ENCODE measurements at places on chromosomes 7 and 10.

GRCh38 chr7:50832744-50833143, 50.0 kb upstream of the GRB10 start:
- peak; percentile 93 for DNase-seq

DNA sequence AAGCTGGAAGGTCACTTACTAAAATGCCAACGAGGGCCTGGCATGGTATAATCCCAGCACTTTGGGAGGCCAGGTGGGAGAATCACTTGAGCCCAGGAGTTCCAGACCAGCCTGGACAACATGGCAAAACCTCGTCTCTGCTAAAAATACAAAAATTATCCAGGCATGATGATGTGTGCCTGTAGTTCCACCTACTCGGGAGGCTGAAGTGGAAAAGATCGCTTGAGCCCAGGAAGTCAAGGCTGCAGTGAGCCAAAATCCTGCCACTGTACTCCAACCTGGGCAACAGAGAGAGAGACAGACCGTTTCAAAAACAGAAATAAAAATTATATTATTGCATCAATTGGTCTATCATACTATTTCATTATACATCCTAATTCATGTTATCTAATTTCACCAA, 18.1 kb upstream of the FAM53B start:
- DNase-seq: no peak

- DNase-seq: no peak
These were observed 86.3 kb upstream of the PIK3CG start for GRCh38 chr7:106778656-106779250.

DNA sequence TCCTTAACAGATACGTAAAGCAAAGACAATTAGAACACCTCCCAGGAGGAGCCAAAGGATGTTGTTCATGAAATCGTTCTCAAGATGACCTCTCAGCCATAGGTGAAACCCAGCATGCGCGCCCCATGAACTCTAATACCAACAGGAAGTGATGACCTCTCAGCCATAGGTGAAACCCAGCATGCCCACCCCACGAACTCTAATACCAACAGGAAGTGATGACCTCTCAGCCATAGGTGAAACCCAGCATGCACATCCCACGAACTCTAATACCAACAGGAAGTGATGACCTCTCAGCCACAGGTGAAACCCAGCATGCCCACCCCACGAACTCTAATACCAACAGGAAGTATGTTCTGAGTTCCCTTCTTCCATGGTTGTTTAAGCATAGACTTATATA, 205.2 kb upstream of the ADARB2 start:
- DNase-seq: no peak

GRCh38 chr7:47648275-47648925, 66.5 kb upstream of the TNS3 start:
- no peak for DNase-seq

GRCh38 chr7:151366166-151366879, 24.7 kb downstream of the NUB1 start:
- no peak for DNase-seq

- DNase-seq: no peak
These were observed 701.4 kb downstream of the PHTF2 start for GRCh38 chr7:78499971-78500370.

GRCh38 chr7:155543926-155544325, 2.4 kb downstream of the CNPY1 start:
- DNase-seq: no peak

- peak; percentile 36 for DNase-seq
These were observed 99.8 kb downstream of the SND1 start for GRCh38 chr7:127751490-127752448.

- no peak for DNase-seq
These were observed 3.2 kb upstream of the MRPS24 start for GRCh38 chr7:43872406-43873110.

DNA sequence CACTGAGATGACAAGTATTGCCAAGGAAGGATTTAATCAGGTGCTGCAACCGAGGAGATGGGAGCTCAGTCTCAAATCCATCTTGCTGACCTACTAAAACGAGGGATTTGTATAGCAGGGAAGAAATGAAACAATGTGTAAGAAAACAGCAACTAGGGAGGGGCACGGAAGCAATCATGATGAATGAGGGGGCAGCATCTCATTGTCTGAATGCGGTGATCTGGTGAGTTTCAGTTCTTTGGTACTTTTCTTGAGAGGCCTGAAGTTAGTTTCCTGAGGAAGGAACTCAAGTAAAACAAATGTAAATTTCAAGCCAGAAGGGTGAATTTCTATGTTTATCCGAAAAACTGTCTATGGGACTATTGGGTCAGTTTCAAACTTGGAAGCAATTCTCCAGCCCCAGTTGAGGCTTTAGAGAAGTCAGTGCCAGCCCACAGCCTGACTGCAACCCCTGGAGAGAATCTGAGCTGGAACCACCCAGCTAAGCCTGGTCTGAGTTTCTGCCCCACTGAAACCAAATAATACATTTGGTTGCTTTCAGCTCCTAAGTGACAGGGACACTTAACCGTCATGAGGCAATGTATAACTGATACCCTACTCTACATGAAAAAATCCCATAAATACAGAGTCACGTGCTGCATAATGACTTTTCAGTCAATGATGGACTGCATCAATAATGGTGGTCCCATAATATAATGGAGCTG, 45.8 kb upstream of the TNS3 start:
- no peak for DNase-seq

- DNase-seq: no peak
These were observed 141.9 kb upstream of the MKI67 start for GRCh38 chr10:128268015-128268722.

GRCh38 chr7:44580945-44581878, 819 bp downstream of the TMED4 start:
- DNase-seq: peak; percentile 50

- no peak for DNase-seq
These were observed 12.1 kb upstream of the CPA2 start for GRCh38 chr7:130254555-130254954.

DNA sequence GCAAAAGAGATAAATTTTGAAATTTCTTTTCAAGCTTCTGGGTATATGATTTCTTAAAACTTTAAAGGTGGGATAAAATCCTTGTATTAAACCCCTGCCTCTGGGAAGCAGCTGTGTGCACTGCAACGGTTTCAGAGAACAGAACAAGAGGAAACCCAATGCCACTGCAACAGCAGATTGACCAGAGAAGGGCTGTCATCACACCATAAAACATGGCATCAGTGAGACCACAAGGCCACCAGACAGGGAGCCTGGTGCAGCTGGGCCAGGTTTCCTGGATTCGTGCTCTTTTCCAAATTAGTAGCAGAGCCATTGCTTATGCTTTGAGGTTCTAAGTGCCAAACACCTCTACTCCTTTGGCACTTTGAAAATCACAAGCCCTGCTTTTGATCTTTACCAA, 152.4 kb downstream of the PRPF18 start:
- DNase-seq: no peak

DNA sequence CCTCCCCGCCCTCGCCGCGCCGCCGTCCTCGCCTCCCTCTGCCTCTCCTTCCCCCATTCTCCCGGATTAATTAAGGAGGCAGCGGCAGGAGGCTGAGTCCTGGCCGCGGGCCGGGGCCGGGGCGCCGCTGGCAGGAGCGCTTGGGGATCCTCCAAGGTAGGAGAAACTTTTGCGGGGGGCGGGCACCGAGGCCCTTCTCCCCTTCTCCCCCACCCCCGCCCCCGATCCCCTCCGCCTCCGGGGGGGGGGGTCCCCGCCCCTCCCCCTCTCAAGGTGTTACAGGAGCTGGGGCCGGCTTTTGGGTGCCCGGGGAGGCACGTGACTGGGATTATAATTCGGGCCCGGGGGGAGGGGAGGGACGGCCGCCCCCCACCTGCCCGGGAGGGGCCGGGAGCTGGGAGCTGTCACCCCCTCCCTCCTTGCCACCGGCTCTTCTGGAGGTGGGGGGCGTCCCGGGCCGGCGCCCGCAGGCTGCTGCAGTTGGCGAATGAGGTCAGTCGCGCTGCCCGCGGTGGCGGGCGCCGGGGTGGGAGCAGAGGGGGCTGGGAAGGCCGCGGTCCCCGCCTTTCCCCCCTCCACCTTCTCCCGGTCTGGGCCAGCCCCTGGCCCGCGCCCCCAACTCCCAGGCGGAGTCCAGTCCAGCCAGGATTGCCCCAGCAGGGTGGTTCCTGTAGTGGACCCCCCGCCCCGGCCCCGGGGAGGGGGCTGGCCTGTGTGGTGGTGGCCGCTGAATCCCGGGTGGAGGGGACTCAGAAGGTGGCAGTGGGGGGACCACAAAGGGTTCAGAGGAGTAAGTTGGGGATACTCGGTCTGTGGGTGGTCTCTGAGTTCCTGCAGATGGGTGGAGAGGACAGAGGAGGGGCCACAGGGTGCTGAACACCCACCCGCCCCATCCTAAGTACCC, 567 bp downstream of the GTF2IRD1 start:
- DNase-seq: peak; percentile 23

DNA sequence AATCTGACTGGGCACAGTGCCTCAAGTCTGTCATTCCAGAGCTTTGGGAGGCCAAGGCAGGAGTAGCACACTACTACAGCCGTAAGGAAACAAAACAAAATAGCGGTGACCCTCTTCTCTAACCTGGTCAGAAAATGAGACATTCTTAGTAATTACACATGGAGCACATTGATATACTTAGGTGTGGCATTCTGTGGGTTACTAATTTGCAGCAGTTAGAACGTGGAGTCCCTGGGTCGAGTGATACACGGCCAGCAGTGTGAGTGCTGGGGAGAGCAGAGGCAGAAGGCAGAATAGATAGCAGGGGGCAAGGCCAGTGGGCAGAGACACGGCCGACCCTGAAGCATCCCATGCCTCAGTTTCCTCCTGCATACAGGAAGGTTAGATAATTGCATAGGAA, 28.9 kb upstream of the SFMBT2 start:
- no peak for DNase-seq

- DNase-seq: peak; percentile 54
These were observed 30.0 kb upstream of the TES start for GRCh38 chr7:116180302-116180701.

- DNase-seq: no peak
These were observed 134.8 kb upstream of the NAMPT start for GRCh38 chr7:106419455-106420182.

DNA sequence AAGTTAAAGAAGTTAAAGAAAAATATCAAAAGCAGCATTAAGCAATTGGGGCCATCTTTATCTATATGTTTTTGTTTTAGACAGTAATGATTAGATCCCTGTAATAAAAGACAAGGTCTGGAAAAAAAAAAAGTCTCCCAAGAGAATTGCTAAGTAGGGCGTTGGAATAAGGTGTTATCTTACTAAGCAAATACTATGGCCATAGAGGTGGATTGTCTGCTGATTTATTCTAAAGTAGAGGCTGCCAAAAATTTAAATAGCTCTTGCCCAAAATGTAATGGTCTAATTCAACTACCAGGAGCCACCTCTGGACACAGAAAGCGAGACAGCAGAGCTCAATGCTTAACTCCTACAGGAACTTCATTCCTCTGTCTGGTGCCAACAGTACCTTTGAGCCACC, 71.6 kb downstream of the HERPUD2 start:
- no peak for DNase-seq

GRCh38 chr7:96181174-96181573, 140.7 kb downstream of the SLC25A13 start:
- no peak for DNase-seq

DNA sequence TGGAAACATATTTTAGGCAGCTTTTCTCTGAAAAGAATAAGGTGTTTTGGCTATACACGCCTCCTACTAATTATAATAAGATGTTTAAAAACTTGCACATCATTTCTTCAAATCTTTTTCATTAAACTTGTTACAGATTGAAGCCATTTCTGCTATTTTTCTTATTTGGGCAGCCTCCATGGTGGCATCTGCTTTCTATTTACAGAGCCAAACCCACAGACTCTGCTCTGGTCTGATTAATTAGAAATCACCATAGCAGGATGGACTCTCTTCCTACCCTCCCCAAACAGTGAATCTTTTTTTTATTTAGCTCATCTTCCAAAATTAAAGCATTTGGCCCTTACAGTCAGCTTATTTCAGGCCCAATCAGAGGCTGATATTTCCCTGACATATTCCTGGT, 85.7 kb upstream of the AOAH start:
- DNase-seq: no peak

DNA sequence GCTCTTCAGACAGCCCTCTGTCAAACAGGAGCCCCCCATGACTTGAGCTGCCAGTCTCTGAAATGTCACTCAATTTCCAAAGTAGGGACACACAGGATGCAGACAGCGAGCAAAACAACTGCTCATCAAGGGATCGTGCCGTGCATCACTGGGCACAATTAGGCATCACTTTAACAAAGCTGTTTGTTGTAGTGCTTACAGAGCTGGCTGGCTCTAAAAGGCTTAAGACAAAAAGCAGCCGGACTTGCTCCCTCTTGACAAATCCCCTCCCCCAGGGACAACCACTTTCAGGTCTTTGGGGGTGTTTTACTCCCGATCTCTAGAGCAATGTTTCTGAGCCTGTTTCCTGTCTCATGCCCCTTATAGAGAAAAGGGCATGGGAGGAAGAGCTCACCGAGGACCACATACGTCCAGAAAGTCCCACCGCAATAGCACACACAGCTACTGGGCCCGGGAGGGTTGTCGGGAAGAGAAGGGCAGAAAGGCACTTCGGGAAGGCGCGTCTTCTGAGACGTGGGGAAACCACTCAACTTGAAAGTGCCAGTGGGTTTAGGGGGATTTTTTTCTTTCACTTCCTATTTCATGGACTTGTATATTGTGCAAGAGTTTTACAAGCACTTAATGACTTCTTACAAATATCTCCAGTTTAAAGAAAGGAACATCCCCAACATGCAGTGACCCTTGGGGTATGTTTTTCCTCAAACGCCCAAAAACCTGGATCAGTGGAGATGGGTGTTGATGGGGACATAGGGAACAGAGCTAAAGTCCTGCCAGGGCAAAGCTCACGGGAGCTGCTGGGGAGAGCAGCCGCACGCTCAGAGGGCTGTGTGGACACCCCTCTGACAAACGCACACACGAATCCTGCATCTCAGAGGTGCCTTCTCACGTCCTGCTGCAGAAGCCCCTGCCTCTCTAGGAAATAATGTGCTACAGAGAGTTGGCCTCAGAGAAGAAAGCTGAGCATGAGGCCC, 27.1 kb downstream of the LRRC20 start:
- no peak for DNase-seq

GRCh38 chr10:16789261-16789660, 28.0 kb downstream of the RSU1 start:
- DNase-seq: no peak

- DNase-seq: no peak
These were observed 10.2 kb downstream of the BLNK start for GRCh38 chr10:96261132-96261531.

GRCh38 chr10:1597370-1598146, 139.8 kb downstream of the ADARB2 start:
- no peak for DNase-seq

DNA sequence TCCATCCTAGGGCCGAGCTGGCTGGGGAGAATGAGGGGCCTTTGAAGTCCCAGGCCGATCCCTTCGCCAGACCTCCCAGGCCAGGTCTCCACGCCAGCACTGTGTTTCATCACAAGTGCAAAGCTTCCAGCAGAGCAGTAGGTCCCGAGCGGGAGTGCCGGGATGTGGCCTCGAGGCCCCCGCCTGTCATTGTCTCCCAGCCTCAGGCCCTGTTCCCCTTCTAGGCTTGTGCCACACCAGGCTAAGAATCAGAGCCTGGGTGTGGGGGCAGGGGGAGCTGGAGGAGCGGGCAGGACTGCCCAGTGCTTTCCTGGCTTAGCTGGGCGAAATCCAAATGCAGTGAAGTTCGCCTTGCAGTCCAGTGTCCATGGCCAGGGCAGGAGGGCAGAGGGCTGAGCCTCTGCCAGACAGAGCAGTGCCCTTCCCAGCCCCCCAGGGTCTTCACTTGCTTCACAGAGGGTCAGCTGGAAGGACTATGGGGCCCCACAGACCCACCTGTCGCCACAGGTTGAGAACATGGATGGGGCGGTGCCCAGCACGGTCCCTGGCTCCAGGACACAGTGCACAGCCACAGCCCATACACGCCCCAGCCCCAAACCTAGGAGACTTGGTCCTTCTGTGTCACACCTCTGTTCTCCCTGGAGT, 20.2 kb upstream of the PFKFB3 start:
- DNase-seq: no peak

All from Caki2 (cell line).